Motor neuron (in vitro differentiated cells): ENCODE measurements at places on chromosomes 1 and 21.
A peak's percentile ranks its signal among the peaks of the same experiment; 100 is the strongest.

- no peak for ATAC-seq
These were observed 48.0 kb downstream of the TRIM33 start for GRCh38 chr1:114462963-114463362.

DNA sequence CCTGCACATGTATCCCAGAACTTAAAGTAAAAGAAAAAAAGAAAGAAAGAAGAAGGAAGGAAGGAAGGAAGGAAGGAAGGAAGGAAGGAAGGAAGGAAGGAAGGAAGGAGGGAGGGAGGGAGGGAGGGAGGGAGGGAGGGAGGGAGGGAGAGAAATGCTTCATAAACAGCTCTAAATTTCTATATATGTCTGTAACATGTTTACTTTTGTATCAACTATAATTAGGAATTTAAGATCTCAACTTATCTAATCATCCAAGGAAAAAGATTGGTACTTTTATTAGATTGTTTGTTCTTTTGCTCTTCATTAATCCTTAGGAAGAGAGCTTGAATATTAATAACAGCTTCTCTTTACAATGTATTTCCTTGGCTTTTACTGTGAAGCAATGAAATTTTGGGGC, 195.4 kb upstream of the PRMT6 start:
- ATAC-seq: no peak

DNA sequence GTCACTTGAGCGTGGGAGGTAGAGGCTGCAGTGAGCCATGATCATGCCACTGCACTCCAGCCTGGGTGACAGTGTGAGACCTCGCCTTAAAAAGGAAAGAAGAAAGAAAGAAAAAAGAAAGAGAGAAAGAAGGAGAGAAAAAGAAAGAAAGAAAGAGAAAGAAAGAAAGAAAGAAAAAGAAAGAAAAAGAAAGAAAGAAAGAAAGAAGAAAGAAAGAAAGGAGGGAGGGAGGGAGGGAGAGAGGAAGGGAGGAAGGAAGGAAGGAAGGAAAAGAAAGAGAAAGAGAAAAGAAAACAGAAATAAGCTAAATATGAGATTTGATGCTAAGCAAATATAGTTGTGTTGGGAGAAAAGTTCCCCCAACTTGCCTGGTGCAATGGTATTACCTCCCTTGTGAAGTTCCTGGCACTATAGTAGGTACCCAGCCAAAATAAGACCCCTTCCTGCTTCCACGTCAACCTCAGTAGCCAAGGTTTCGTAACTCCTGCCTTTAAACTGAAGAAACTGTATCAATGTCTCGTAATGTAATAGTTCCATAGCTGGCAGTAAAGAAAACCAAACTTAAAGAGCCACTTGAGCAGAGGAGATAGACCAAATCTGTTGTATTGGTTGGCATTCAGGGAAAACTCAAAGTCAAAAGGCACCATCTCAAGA, 88.1 kb upstream of the HNRNPU start:
- ATAC-seq: no peak

GRCh38 chr1:8205771-8206170, 112.1 kb upstream of the SLC45A1 start:
- ATAC-seq: no peak

GRCh38 chr1:226417830-226418546, 10.1 kb upstream of the PARP1 start:
- no peak for ATAC-seq

- no peak for ATAC-seq
These were observed 12.0 kb upstream of the KCNH1 start for GRCh38 chr1:211145944-211146343.

GRCh38 chr1:71785450-71785849, 496.9 kb downstream of the NEGR1 start:
- ATAC-seq: no peak

DNA sequence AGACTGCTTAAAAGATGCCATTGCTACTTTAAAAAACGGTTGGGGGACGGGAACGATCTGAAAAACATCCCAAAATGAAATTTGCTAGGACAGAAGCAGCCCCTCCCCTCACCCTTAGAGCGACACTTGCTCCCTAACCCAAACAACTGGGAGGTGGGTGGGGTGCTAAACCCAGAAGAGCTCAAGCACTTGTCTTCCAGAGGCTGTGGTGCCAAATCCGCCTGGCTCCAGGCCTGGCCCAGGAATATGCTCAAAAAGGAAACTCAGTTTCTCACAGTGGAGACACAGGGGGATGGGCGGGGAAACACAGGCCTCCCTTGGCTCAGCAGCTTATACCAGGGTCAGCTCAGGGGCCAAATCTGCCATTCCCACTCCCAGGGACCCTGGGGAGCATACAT, 644 bp upstream of the PBXIP1 start:
- ATAC-seq: no peak

- ATAC-seq: peak; percentile 74
These were observed 636.3 kb downstream of the LTN1 start for GRCh38 chr21:28356422-28356821.

- peak; percentile 91 for ATAC-seq
These were observed 517.6 kb downstream of the PTPRU start for GRCh38 chr1:29753771-29754572.

- no peak for ATAC-seq
These were observed 201.8 kb upstream of the GREM2 start for GRCh38 chr1:240813720-240814119.

GRCh38 chr1:86277936-86278335, 118.2 kb downstream of the ODF2L start:
- peak; percentile 32 for ATAC-seq

GRCh38 chr1:203009185-203009584, 2.0 kb downstream of the TMEM183A start:
- ATAC-seq: no peak

DNA sequence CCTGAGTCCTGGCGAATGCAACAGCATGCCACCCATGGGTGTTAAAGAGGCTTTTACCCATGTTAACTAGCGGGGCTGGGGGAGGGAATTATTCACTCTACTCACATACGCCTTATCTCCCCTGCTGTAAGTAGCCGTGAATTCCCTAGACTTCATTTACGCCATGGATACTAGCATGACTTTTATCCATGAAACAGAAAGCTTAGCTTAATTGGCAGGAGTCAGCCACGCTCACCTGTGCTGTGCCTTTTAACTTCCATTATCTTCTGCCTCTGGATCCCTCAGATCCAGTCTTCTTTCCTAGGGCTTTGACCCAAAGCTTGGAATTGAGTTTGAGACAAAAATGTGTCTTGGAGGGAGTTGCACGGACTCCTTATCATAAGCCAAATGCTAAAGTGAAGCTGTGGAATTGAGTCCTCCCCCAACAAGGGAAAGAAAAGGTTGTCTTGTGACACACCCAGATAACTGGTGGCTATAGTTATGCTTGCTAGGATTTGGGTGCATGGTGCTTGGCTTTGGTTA, 9.7 kb upstream of the NASP start:
- no peak for ATAC-seq

- no peak for ATAC-seq
These were observed 25.8 kb upstream of the RCC2 start for GRCh38 chr1:17465228-17465627.

DNA sequence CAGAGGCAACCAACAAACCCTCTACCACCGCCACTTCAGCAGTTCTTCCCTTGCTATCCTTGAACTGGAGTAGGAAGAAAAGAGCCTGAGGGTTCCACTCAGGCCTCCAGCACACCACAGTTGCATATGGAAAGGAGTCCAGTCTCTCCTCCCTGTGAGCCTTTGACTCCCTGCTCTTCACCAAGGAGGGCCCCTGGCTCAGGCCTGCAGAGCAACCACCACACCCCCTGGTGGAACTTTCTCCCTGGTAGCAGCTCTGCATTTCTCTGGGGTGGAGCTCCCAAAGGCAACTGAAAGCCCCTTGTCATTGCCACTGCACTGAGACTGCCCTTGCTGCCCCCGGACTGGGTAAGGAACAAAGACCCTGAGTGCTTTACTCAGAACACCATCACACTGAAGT, 1021.5 kb upstream of the ADGRL2 start:
- ATAC-seq: no peak

GRCh38 chr21:15210235-15210678, 145.5 kb upstream of the NRIP1 start:
- ATAC-seq: no peak

DNA sequence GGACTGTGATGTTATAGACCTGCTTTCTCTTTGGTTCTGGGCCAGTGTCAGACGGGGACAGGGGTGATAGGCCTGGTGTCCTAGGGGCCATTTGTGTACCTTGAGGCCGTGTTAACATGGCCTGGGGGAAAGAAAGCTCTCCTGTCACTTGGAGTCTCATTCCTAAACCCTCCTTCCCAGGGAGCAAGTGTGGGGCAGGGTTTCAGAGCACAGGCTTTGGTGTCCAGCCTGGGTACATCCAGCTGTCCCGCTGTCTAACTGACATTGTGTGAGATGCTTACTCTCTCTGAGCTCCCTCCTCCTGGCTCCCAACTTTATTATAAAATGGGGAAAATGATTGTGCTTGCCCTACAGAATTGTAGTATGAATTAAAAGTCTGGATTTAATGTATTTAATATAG, 32.6 kb upstream of the EPHA8 start:
- no peak for ATAC-seq
